ENCODE measurements at places on chromosomes 6 and 20. TPM values are rescaled to one million over a fixed set of nuclear protein-coding genes. Genes with fewer than 3 reads are reported as not detected.

GRCh38 chr6:157249826-157250225, 73.5 kb downstream of the TMEM242 start:
- peaks cover 2% of the 10 kb centered on the region for H3K36me3 ChIP-seq
- no peaks in the 10 kb centered on the region for H3K4me1 ChIP-seq
- peaks cover 8% of the 10 kb centered on the region for H3K27me3 ChIP-seq
- H3K4me3 ChIP-seq = no peak overlapping the region

PEX7 gene
- total RNA-seq = 4.9 TPM

- H3K4me1 ChIP-seq = peaks cover 45% of the 10 kb centered on the region
- H3K27ac ChIP-seq = no peak overlapping the region
- H3K27me3 ChIP-seq = peaks cover 9% of the 10 kb centered on the region
- no peak overlapping the region for H3K4me3 ChIP-seq
- H3K36me3 ChIP-seq = no peaks in the 10 kb centered on the region
- DNase-seq = no peak
Measured at GRCh38 chr20:50003253-50003656, 20.5 kb downstream of the SNAI1 start.

TMEM181 gene
- total RNA-seq = 14.1 TPM

GRCh38 chr20:33811776-33812151, 616 bp downstream of the CHMP4B start:
- peaks cover 47% of the 10 kb centered on the region for H3K4me1 ChIP-seq
- no peaks in the 10 kb centered on the region for H3K27me3 ChIP-seq
- peak overlapping the region; percentile 96 for H3K27ac ChIP-seq
- H3K36me3 ChIP-seq = peaks cover 24% of the 10 kb centered on the region

DNA sequence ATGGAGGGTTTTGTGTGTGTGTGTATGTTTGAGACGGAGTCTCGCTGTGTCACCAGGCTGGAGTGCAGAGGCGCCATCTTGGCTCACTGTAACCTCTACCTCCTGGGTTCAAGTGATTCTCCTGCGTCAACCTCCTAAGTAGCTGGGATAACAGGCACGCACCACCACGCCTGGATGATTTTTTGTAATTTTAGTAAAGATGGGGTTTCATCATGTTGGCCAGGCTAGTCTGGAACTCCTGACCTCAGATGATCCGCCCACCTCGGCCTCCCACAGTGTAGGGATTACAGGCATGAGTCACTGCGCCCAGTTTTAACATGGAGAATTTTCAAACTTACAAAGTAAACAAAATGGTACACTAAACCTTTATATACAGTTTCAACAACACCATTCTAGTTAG, 22.8 kb downstream of the AMD1 start:
- peaks cover 32% of the 10 kb centered on the region for H3K36me3 ChIP-seq
- no peaks in the 10 kb centered on the region for H3K27me3 ChIP-seq
- no peak overlapping the region for H3K4me3 ChIP-seq
- peak overlapping the region; percentile 54 for H3K27ac ChIP-seq

GRCh38 chr6:40022867-40023266, 88.6 kb upstream of the MOCS1 start:
- H3K4me3 ChIP-seq = no peak overlapping the region
- no peak overlapping the region for H3K27ac ChIP-seq
- no peaks in the 10 kb centered on the region for H3K4me1 ChIP-seq
- H3K27me3 ChIP-seq = peaks cover 14% of the 10 kb centered on the region
- DNase-seq = no peak

DNA sequence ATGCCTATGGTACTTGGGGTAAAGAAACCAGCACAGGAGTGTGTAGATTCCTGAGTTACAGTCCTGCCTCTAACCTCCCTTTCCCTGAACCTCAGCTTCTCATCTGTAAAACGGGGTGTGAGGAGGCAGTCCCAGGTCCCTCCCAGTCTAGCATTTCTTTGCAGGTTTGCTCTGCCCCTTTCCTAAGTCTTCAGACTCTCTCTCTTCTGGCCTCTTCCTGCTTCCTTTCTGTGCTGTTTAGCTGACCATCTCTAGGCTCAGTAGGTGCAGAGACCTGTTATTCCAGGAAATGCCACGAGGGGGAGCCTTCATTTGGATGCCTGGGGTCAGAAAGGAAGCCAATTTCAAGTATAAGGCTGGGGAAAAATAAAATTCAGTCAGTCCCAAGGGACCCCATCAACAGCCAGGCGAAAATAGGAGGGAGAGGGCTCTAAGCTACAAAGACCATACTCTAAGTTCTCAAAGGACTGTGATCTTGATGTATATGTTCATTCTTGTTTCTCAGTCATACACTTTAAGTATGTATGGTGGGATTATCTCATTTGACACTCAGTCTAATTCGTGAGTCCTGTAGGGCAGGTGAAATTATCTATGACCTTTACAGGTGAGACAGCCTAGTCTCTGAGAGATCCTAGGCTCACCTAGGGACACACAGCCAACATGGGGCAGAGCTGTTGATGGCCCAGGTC, 89.1 kb downstream of the NCR2 start:
- no peaks in the 10 kb centered on the region for H3K36me3 ChIP-seq
- peaks cover 40% of the 10 kb centered on the region for H3K27me3 ChIP-seq
- peaks cover 12% of the 10 kb centered on the region for H3K4me1 ChIP-seq
- DNase-seq = peak; percentile 85

DNA sequence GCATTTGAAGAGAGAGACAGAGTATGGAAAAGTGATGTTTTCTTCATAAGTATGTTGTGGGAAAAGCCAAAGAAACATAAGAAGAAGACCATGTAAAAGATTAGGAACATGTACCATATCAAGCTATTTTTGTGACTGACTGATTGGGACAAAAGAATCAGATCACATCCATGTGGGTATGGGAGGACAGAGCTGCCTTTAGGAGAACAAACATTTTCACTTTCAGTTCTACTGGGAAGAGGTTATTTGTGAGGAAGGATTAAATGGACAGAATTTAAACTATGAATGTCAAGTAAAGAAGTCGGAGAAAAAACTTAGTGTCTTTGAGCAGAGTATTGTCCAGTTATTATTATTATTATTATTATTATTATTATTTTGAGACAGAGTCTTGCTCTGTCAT, 124.4 kb upstream of the HCRTR2 start:
- no peak overlapping the region for H3K4me3 ChIP-seq
- H3K4me1 ChIP-seq = no peaks in the 10 kb centered on the region
- no peaks in the 10 kb centered on the region for H3K27me3 ChIP-seq
- no peaks in the 10 kb centered on the region for H3K36me3 ChIP-seq
- no peak overlapping the region for H3K27ac ChIP-seq
